T-helper 17 cell (primary cell): ENCODE measurements at places on chromosomes 7 and 10. TPM values are rescaled to one million over a fixed set of nuclear protein-coding genes. Genes with fewer than 3 reads are reported as not detected.

DNA sequence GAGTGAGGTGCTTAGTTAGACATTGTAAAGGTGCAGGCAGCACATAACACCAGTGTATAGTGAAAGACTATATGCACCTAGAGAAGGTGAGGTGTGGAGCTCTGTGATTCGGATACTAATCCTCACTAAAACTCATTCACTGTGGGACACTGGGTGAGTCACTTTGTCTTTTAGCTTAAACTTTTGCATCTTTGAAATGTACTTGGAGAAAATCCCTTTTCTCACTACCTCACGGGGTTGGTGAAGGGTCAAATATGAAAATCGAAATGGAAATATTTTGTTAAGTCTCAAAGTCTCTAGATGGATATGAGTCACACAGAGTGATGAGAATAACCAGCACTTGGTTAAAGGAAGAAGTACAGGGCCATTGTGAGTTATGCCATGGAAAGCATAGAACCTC lies 38.0 kb downstream of the MDFIC start:
- no peak for DNase-seq

The SUN1 gene
- 89.7 TPM for total RNA-seq

DNA sequence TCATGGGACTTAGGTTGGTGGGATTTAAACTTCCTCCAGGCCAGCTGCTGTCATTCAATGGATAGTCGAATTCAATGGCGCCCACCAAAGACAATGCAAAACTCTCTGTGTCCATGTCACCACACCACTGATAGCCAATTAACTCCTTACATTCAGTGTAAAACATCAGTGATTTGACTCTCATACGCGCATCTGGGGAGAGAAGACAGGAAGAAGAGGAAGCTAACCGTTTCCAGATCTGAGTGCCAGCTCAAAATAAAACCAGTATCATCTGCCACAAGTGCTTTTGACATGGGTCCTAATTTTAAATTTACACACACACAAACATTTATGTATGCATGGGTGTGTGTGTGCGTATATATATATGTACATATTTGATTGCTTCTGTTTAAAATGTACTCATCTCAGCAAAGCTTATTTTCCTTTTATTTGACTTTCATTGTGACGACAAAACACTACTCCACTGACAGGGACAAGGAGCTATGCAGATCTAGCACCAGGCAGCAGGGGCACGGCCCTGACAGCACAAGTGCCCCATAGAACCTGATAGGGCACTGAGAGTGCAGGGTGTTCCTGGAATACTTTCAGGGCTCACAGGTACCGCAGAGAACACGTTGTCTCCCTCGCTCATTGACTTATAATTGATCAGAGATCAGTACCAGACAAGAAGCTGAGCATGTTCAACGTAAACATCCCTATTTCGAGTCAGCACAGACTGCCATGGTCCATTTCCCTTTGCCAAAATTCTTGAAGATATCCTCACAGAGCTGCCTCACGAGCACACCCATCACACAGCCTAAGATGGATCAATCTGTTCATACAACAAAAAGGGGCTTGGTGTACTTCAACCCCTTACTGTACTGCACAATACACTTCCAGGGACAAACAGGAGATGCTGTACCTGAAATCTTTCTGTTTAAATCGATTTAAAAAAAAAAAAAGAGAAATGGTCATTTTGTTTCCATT lies 176.1 kb downstream of the COBL start:
- DNase-seq, result no peak

- no peak for DNase-seq
Measured at GRCh38 chr7:47635091-47636080, 53.5 kb upstream of the TNS3 start.

The TCAF2 gene
- total RNA-seq, result 27.1 TPM

DNA sequence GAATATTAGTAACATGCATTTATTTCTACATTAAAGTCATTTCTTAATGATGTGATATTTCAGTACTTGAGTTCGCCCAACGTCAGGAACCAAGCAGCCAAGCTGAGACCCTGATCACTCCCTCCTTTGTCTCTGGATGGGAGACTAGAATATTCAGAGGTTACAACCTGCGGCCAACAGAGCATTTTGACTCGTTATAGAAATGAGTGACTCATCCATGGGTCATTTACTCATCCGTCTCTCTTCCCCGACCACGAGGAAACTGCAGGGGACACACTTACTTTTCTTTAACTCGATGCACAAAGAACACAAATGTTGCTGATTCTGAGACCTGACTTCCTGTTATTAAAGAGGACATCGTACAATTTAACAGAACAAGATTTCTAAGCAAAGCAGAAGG lies 343.3 kb downstream of the FRMD4A start:
- no peak for DNase-seq
